CD4-positive, alpha-beta T cell treated with Interleukin-21 for 1 hour (primary cell): ENCODE measurements at places on chromosomes 4 and X.

GRCh38 chr4:525660-526059, 26.6 kb downstream of the PIGG start:
- DNase-seq, result no peak

DNA sequence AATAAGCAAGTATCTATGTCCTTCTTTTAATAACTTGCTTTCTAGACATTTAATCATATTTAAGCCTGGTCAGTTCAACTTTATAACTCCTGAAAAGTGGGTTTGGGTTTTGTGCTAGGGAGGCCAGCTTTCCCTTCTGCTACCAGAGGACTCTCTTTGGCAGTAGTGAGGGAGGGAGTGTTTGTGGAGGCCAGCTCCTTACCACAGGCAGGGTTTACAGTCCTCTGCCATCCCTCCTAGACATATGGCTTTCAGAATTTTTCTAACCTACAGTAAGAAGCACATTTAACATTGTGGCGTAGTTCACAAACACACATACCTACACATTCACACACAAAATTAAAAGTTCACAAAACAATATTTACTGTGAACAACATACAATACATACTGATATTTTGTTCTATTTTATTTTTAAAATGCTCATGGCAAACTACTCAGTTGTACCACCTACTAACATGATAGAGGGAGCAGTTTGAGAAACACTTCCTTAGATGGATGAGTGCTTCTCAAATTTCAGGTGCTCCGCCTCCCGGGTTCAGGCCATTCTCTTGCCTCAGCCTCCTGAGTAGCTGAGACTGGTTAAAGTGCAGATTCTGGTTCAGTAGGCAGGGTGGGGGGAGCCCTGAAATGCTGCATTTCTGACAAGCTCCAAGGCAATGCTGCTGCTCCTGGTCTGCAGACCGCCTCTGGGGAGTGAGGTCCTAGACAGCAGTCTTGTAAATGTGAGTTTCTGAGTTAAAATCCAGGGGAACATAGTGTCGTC, 86.7 kb downstream of the PTTG2 start:
- DNase-seq, result no peak

- DNase-seq, result no peak
These were observed 1030.9 kb downstream of the FSTL5 start for GRCh38 chr4:161132715-161133425.

DNA sequence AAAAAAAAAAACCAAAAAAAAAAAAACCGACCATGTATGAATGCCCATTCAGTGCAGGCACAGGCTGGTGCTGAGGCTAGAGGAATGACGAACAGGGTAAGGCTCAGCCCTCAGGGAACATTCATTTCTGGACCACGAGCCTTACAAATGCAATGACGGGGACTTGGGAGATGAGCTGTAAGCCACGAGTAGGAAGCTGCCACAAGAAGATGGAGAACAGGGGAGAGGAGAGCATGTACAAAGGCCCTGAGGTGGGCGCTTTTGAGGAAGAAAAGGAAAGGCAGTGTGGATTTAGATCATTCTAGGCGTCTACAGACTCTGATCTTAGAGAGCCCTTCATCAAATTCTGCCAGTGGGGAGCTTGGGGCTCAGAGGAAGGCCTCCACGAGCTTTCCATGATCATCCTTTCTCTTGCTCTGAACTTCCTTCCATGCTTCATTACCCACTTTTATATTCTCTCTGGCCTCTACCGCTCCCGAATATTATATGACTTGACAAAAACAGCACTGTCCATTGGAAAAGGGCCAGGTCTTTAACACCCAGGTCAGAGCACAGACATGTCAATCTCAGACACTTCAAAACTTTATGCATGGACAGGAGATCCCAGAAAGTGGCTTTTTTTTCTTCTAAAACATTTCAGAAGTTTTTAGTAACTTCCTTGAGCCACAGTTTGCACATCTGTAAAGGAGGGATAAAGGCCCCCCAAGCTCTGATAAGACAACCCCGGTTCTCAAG, 3.3 kb upstream of the ZNF518B start:
- no peak for DNase-seq

DNA sequence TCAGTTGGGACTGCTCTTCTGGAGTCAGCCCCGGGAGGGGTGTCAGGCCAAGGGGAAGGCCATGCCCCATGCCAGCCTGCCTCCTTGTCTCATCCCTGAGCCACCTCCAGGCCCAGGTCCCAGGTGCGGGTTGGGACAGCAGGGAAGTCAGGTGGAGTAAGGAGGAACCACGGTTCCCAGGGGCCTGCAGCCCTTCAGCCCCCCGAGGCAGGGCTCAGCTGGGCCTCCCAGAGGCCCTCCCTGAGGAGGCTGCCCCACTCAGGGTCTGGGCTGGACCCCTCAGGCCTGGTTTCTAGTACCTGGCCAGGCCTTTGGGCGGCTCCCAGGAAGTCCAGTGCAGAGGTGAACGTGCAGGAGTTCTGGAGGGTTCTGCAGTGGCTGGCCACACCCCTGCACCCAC, 23.4 kb upstream of the FGFR3 start:
- DNase-seq, result no peak

DNA sequence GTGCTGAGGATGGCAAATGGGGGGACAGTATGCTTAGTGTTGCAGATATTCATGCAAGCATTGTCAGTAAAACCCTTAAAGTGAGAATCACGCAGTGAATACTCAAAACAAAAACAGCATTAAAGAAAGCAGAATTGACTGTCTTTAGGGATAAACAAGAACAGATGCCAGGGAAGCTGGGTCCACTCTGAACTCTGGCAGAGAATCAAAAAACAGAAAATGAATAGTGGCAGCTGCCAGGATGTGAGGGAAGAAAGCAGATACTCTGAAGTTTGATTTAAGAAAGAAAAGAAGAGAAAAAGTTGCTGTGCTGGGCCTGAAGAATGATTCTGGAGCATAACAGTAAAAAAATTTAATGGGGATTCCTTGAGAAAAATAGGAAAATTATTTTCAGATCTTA, 131.5 kb downstream of the GABRA2 start:
- no peak for DNase-seq

- peak; percentile 66 for DNase-seq
These were observed 21.0 kb upstream of the DCTD start for GRCh38 chr4:182938205-182938645.

DNA sequence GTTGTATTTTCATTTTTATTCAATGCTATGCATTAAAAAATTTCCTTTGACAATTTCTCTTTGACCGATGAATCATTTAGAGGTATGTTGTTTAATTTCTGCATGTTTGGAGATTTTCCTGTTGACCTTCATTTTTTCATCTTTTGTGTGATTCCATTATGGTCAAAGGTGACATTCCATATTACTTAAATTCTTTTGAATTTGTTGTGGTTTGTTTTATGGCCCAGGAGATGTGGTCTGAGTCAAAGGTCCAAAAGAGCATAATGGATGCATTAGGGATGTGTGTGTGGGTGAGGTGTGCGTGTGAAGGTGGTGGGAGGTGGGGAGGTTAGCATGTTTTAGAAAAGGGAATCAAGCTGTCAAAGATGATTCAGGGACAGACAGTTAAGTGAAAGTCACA, 76.0 kb upstream of the GIMD1 start:
- no peak for DNase-seq

DNA sequence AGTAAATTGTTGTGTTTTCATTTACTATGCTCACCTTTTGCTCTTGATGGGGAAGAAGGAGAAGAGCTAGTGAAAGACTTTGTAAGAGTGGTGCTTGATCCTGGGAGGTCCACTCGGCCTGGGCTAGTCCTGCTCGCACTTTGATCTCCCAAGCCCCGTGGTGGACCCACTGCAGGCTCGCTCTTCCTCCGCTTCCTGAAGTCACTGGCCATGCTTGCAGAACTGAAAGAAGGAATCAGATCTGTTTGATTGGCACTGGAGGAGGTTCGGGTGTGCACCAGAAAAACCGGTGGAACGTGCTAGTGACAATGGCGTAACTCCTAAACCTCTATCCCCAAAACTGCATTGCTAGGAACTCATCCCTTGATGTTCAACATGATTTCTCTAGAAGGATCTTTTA, 91.5 kb upstream of the PDLIM3 start:
- no peak for DNase-seq

GRCh38 chrX:125333583-125333982, 13.9 kb downstream of the TEX13C start:
- DNase-seq, result no peak

GRCh38 chrX:9693307-9694001, 72.2 kb downstream of the GPR143 start:
- no peak for DNase-seq

- no peak for DNase-seq
These were observed 12.2 kb downstream of the XAGE2 start for GRCh38 chrX:52380993-52381392.

DNA sequence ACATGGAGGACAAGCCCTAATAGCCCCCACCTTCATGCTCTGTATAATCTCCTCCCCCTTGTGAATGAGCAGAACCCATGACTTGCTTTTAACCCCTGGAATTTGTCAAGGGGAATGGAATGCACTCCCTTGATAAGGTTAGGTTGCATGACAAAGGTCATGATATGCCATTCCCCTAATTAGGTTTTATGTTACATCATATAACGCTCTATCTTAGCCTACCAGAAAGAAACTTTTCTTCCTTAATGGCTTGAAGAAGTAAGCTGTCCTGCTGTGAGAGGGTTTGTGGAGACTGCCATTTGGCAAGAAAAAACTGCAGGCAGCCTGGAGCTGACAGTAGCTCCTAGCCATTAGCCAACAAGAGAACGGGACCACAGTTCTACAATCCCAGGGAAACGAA, 399.8 kb upstream of the MAD2L1 start:
- DNase-seq, result no peak

DNA sequence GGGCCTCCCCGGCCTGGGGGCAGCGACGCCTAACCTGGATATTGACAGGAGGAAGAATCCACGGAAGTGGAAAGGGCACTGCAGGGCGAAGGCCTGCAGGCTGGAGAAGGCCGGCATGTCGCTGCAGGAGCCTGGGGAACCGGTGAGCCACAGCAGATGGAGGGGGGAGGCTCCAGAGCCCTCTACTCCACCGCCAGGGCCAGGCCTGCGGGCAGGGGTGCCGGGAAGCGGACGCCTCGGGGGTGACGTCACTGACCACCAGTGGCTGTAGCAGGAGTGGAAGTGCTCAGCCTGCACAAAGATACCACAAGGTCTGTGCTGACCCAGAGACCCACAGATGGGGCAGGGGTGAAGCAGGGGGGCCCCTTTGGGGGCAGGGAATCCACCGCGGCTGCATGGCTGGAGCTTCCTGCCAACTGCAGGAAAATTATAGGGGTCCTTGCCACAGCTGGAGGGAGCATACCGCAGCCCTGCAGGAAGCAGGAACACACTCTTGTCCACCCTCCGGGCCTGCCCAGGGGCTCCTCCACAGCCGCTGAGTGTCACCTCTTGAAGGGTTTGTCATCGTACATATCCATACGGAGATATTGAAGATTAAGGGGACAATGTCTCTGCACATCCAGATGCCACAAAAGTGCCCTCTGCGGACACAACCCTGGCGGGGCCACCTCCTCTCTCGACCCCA, 7.6 kb upstream of the HTRA3 start:
- no peak for DNase-seq

DNA sequence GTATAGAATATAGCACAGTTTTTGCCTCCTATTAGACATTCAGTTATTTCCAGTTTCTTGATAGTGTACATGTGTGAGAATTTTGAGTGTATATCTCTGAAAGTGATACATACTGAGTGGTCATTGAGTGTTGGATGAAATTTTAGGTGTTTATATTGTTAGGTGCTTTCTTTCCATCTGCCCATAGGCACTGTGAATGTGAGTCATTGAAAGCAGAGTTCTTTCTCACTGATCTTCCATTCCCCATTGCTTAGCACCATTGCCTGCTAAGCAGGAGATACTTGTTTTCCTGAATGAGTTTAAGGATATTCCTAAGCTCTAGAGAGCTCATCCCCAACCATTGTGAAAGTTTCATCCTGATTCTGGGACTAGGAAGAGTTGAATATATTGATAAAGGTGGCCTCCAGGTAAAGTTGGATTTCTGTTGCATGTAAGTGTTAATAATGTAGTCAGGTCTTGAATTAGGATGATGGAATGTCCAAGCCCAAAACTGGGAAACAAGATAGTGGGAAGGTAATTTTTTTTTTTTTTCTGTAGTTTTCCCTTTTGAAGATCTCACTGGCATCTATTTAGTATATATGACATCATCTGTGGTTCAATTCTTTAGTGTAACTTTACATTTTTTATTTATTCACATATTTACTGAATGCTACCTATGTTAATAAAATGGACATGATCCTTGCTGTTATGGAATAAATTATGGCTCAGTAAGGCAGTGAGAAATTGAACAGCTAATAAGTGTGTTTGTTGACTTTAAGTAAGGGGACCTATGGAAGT, 22.1 kb downstream of the UBE2K start:
- no peak for DNase-seq

GRCh38 chr4:109094056-109094455, 208.4 kb downstream of the COL25A1 start:
- DNase-seq, result no peak

GRCh38 chr4:96497621-96498020, 657.7 kb downstream of the PDHA2 start:
- no peak for DNase-seq

- no peak for DNase-seq
These were observed 47.6 kb downstream of the RAB33B start for GRCh38 chr4:139501527-139501926.

DNA sequence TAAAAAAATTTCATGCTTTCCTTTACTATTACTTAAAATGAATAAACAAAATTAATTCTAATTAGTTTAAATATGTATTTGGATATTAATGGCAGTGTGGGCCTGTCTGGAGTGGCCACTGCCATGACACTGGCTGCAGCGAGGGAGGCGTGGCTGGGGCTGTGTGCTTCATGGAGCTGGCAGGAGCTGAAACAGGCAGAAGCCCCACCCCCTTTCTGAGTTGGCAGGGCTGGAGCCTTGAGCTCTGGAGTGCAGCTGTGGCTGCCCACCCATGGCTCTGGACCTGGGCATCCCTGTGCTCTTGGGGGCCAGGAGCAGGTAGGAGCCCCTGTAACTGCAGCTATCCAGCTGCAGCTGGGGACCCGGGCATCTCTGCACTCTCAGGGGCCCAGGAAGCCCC, 8.2 kb upstream of the HSD17B11 start:
- DNase-seq, result no peak

DNA sequence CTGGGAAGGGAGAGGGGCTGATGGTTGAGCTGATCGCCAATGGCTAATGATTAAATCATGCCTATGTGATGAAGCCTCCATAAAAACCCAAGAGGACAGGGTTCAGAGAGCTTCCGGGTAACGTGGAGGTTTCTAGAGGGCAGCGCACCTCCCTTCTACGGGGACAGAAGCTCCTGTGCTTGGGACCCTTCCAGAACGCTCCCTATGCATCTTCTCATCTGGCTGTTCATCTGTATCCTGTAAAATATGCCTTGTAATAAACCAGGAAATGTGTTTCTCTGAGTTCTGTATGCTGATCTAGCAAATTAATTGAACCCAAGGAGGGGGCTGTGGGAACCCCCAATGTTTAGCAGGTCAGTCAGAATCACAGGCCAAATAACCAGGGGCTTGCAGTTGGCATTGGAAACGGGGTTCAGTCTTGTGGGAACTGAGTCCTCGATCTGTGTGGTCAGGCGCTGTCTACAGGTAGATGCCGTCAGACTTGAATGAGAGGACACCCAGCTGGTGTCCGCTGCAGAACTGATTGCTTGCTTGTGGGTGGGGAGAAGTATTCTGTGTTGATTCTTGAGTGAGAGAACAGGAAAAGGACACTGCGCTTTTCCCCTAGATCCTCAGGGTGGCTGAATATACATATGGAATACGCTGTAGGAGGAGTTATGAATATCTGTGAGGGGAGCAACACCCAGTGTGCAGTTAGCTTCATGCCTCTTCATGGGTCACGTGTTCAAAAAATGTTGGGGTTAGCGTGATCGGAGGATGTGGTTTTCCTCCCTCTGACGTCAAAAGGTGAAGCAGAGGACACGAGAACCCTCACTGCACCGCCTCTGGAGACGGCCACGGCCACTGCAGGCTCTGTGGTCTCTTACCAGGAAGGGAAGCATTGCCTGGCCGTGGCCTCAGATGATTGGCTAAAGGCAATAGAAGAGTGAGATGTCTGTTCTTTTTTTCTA, 29.2 kb downstream of the HTT-AS start:
- peak; percentile 88 for DNase-seq
